ENCODE measurements at places on chromosomes 7 and 10. TPM values are rescaled to one million over a fixed set of nuclear protein-coding genes. Genes with fewer than 3 reads are reported as not detected.

Gene HSPB1
- 353 TPM for total RNA-seq

Gene CCDC7
- 33.3 TPM for total RNA-seq

Gene CYTH3
- total RNA-seq: 34.2 TPM

GRCh38 chr10:34911661-34912205 lies 96.6 kb upstream of the PARD3 start:
- no peak for DNase-seq

DNA sequence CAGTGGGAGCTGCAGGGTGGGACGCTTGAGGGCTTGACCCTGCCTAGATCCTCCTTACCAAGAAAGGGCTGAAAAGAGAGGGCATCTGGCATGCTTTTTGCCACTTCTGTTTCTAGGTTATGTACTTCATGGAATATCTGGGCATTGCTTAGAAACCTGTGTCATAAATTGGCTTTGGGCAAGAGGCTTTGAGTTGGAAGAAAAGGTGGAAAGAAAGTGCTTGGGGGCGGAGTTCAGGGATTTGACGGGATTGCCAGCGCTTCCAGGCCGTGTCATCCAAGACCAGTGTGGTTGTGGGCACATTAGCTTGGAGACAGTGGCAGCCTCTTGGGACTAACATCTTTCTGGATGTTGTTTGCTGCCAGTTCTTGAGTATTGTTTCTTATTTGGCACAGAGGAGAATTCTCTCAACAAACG lies 825 bp downstream of the ZNF862 start:
- no peak for DNase-seq

DNA sequence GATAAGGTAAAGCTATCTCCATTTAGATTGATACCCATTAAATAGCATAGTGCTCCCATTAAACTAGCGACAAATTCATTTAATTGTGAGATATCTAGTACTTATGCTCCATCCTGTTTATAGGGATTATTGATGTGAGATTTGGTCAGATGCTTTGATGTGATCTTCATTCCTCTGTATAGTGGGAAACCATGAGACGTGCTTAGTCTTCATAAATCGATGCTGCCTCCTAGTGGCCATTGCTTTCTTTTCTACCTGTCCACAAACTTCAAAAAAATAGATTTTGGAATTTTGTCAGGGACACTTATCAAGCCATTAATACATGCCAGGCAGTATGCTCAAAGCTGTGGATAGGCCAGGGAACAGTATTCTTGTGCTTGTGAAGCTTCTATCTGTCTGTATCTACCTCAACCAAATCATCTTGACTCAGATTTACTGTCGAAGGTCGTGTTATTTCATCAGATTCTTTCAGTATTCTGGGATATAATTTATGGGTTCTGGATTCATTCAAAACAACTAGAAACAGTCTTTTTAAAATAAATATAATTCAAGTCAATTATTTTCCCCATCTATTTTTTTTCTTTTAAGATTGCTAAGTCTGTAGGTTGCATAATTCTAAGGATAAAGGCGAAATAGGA lies 12.0 kb downstream of the LSM8 start:
- peak; percentile 42 for DNase-seq

DNA sequence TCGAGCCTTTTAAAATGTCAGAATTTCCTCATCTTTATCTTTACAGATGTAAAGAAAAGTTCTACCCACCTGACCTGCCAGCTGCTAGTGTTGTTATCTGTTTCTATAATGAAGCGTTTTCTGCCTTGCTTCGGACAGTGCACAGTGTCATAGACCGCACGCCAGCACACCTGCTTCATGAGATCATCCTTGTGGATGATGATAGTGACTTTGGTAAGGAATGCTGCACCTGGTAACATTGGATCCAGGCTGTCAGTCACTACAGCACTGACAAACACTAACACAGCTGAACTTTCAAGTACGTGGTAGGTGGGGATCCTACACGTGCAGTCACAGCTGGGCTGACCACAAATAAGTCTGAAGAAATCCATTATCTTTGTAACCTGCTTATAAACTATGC lies 77.6 kb downstream of the GALNT11 start:
- DNase-seq: no peak

DNA sequence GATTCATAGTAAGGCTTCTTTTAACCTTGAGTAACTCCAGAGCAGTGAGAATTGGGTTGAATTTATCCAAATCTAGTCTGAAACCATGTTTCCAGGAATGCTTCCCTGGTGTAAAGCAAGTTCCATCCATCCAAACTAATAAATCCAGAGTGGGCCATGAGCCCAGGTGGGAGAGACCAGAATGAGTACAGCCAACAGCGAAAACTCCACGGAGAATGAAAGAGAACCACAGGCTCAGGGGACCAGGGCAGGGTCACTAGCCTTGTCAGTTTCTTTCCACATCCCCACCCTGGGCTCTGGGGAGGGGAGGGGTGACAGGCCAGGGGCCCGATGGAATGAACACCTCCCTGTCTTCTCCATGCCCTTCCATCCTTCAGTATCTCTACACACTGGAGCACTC lies 180.1 kb downstream of the NEURL1 start:
- DNase-seq: no peak

- no peak for DNase-seq
Observed at GRCh38 chr7:42617071-42617765, 294.7 kb downstream of the C7orf25 start.

DNA sequence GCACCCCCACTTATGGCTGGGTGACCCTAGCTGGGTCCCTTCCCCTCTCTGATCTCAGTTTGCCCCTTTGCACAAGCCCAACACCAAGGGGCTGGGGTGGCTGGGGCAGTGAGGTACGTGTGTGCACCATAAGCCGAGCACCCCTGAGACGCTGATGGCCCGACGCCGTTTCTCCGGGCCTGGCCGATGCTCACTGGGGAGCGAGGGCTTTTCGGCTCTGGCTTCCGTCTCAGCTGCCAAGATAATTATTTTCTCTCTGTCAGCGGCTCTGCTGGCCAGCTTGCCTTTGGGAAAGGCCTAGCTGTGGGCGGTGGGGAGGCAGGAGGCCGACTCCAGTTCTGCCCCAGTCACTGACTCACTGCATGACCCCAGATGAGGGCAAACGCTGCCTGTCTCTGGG lies 91.0 kb downstream of the ZMIZ1 start:
- DNase-seq: no peak

DNA sequence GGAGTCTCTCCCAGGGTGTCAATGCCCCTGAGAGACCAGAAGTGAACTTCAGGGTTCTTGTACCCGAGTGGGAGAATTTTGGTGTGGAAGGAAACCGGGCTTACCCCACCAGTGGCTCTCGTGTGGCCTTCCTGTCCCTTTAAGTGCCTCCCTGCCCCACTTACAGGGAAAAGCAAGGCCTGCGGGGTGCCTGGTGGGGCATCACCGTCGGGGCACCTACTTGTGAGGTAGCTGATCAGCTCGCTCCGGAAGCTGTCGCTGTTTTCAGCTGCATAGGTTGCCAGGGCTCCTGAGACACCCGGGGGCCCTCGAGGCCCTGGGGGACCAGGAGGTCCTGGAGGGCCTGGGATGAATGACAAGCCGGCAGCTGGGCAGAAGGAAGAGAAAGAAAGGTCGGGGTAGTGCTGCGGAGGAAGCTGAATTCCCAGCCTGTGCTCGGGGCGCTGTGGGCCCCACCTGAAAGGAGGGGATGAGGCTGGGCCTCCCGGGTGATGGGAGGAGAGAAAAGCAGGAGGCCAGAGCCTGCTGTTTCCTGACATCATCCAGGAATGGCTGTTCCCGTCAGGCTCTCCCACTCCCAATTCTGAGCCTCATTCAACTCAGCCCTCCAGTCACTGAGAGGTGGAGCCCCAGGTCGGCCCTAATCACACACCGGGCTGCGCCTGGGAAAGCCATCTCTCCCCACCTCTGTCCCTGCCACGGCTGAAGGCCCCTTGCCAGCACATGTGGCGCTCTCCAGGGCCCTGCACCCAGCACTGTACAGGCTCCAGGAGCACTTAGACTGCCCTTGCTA lies 51.1 kb downstream of the COL17A1 start:
- no peak for DNase-seq

- DNase-seq: no peak
Observed at GRCh38 chr7:28060371-28060950, 120.1 kb downstream of the JAZF1 start.

DNA sequence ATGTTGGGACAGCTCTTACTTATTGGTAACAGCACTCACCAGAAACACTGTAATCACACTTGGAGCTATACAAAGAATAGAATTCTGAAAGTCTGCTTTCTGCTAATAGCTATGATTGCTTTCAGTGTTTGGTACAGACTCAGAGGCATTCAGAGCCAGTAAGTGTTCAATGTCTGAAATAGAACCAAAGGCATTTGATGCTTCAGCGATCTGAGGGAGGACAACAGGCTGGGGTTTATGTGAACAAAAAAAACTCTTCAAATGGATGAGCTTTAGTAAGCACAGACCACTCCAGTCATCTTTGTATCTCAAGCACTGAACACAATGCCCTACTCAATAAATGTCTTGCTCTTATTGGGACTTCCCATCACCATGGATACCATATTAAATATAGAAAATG lies 322.8 kb upstream of the GRM3 start:
- no peak for DNase-seq

DNA sequence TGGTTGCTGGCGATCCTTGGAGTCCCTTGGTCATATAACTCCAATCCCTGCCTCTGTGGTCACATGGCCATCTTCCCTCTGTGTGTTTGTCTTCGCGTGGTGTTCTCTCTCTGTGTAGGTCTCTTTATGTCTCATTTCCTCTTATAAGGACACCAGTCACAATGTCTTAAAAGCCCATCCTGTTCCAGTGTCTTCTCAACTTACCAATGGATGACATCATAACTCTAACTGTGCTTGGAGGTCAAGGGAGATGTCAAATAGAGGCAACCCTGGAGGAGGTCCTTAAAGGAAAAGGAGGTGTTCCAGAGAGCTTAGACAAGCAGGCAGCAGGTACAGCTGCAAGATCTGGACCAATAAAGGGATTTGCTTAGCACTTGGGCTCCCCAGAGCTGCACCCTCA lies 143.0 kb downstream of the BUB3 start:
- no peak for DNase-seq

DNA sequence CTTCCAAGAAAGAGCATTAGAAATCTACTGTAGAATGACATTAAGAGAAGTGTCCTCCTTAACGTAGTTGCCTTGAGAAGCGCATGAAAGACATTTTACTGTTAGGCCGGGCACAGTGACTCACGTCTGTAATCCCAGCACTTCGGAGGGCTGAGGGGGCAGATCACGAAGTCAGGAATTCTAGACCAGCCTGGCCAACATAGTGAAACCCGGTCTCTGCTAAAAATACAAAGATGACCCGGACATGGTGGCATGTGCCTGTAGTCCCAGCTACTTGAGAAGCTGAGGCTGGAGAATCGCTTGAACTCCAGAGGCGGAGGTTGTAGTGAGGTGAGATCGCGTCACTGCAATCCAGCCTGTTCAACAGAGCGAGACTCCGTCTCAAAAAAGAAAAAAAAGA lies 28.9 kb downstream of the TARP start:
- no peak for DNase-seq

Measured in omental fat pad (tissue), 4 donors.